ENCODE measurements at places on chromosomes 2 and 18.

DNA sequence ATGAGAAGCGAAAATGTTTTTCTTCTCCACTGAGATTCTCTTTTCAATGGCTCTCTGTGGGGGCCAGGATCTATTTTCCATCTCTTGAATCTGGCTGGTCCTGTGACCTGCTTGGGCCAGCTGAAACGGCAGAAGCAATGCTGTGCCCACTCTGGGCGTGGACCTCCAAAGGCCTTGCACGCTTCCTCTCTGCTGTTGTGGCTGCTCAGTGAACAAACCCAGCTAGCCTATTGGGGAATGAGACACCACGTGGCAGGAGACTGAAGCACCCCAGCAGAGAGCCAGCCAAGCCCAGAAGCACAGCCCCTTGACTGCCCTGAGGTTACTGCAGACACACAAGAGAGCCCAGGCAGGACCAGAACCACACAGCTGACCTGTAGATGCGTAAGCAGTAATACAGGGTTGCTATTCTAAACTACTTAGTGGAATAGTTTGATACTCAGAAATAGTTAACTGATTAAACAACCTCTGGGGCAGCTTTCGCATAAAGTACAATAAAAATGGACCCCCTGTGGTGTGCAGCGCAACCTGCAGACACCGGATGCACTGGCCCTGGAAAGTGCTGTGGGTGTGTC is 221.7 kb upstream of the SH3BP4 start:
- DNase-seq: no peak

GRCh38 chr2:102489646-102490045 is 16.6 kb downstream of the SLC9A4 start:
- no peak for DNase-seq

DNA sequence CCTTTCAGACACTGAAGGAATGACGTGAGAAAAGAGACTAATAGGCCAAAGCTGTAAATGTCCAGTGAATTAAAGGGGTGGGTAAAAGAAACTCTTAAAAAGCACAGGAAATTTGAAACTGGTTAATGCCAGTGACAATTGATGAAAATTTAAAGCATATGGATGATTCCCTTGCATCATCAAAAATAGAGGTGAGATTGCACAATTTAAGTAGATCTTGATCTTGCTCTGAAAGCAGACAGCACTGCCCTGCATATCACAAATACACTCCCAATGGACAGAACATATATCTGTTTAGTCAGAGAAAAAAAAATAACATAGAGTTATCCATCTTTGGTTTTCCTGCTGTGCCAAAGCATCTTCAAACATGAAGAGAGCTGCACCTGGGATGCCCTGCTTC is 86.7 kb upstream of the UBE2E3 start:
- DNase-seq: no peak

DNA sequence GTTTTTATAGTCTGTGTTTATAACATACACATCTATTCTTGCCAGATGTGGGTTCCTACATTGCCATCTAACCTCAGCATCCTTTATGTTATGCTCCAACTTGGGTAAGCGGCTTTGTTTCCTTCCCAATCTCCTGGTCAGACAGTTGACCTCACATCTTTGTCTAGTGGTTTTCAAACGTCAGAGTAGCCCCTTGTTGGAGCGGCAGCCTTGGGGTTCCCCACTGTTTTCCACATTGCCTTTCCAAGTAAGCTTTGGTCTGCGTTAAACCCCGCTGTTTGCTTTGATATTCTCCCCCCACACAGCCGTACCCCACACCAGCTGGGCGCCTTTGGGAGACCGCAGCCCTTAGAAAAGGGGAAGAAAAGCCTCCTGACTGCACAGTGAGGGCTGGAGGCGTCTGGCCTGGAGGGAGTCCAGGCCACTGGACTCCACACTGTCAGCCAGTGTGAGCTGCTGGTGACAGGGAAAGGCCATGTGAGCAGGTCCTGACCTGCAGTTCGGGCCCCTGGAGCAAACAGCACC is 83.3 kb downstream of the MALT1 start:
- DNase-seq: no peak

DNA sequence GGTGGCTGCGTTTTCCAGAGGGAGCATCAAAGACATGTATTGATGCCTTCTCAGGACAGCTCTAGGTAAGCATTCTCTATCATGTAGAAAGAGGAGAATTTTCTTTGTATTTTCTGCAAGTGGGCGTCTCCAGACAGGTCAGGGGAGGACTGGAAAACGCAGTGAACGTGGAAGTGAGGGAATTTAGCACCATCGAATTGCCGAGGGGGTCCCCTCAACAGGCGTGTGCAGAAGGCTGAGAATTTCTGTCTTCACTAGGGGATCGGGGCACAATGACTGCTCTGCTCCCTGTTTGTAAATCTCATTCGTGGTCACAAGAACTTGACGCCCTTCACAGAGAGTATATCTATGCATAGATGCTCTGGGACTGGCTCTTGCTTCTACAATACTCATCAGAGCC is 5.0 kb upstream of the NTSR2 start:
- DNase-seq: no peak
